ENCODE measurements at places on chromosomes 2 and 18.

DNA sequence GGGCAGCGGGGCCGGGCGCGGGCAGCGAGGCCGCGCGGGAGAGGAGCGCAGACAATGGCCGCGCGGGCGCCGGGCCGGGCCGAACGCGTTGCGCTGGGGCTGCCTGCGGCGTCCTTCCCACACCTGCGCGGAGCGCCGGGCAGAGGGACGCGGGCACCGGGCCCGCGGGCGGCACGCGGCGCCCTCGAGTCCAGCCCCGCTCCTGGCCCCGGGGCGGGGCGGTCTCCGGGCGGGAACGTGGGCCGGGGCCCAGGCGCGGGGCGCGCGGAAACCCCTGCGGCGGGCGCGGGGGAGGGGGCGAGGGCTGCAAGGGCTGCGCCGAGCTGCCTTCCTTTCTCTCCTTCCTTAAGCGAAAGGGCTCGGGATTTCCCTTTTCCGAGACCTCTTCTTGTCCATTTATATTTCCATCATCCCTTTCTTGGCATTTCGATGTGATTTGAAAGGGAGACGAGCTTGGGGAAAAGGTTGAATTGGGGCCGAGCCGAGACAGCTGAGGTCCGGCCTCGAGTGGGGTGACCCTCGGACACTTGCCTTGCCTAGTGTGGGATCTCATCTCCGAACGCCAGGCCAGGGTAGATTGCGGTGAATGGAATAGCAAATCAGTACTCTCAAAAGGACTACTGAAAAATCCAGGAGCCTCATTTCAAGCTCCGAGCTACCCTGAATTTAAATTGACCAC, 676 bp downstream of the KLHL23 start:
- DNase-seq, result no peak

DNA sequence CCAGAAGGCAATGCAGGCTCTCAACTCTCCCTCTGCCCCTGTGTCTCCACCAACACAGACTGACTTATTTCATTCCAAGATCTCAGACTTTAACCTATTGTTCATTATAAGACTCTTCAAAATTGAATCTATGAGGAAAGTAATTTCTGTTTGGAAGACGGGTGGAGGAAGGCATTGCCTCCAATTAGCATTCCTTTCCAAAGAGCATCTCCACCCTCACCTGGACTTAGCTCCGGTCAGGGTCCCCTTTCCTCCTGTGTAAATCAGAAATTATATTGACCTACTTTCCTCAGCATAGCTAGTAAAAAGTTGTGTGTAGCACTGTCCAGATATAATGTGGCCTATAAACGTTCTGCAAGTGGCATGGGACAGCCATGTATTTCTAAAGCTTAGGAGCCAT, 230.4 kb upstream of the ACVR2A start:
- DNase-seq, result no peak

- DNase-seq, result no peak
These were observed 44.0 kb downstream of the METTL8 start for GRCh38 chr2:171389780-171390179.

- no peak for DNase-seq
These were observed 107.1 kb downstream of the NFATC1 start for GRCh38 chr18:79502782-79503181.

GRCh38 chr2:8632755-8633154, 49.1 kb upstream of the ID2 start:
- DNase-seq, result no peak

All from SHP77 treated with DMSO at 0.1 percent for 48 hours (cell line).